ENCODE measurements at places on chromosomes 7 and 10. TPM values are rescaled to one million over a fixed set of nuclear protein-coding genes. Genes with fewer than 3 reads are reported as not detected.

The GRID1 gene
- total RNA-seq = not detected

GRCh38 chr7:30510124-30511075 lies 5.8 kb upstream of the GGCT start:
- DNase-seq = peak; percentile 20

The GTPBP4 gene
- 163 TPM for total RNA-seq

DNA sequence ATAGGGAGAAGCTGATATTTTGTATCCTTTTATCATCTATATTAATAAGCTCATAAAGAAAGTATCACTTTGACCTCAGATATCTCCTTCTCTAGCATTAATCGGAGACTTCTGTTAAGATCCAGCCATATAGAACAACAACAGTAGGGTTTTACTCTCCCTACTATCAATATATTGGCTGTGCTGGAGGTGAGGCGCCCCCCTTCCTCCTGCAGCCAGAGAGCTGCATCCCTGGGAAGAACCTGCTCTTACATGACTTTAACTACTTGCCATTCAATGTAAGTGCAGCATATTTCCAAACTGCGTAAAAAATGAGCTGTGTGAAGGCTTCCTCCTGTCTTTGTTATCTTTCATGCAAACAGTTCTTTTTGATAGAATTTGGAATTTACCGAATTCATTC lies 247.8 kb downstream of the SDK1 start:
- no peak for DNase-seq

DNA sequence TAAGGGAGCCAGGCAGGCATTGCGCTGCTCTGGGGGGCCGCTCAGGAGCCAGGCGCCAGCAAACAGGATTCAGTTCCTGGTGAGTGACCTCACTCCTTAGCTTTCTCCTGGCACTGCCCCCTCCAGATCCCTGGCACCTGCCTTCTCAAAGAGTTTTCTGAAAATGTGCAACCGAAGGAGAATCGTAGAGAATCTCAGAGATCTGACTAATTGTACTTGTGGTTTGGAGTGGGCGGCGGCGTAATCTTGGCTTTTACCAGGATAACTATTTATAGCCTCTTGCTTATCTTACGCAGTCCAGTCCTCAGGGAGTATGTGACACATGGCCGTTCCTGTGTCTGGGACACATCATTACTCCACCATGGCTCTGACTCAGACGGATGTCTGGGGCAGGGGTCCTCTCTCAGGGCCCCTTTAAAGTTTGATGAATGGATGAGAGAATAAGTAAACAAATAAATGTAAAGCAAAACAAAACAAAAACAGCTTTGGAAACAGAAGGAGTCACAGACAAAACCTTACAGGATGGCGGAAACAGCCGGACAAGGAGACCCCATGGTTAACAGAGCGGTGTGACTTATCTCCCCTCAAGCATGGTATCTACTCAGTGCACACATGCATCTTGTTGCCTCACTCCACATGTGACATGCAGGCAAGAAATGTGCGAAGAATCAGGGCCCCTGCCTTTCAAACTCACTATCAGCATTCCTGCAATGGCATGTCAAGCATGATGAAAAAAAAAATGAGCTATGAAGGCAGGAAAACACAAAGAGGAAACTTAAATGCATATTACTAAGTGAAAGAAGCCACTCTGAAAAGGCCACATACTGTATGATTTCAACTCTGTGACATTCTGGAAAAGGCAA lies 99.7 kb downstream of the TNS3 start:
- peak; percentile 19 for DNase-seq

The NKX1-2 gene
- not detected for total RNA-seq

The SRGN gene
- 278 TPM for total RNA-seq

The TDRD1 gene
- 0.24 TPM for total RNA-seq

The ASAH2 gene
- total RNA-seq = 6.6 TPM

- no peak for DNase-seq
Measured at GRCh38 chr10:79137300-79137756, 68.6 kb downstream of the ZMIZ1 start.

The SAP25 gene
- 4.4 TPM for total RNA-seq

- DNase-seq = no peak
Measured at GRCh38 chr10:10293041-10293440, 724.6 kb upstream of the CELF2 start.

DNA sequence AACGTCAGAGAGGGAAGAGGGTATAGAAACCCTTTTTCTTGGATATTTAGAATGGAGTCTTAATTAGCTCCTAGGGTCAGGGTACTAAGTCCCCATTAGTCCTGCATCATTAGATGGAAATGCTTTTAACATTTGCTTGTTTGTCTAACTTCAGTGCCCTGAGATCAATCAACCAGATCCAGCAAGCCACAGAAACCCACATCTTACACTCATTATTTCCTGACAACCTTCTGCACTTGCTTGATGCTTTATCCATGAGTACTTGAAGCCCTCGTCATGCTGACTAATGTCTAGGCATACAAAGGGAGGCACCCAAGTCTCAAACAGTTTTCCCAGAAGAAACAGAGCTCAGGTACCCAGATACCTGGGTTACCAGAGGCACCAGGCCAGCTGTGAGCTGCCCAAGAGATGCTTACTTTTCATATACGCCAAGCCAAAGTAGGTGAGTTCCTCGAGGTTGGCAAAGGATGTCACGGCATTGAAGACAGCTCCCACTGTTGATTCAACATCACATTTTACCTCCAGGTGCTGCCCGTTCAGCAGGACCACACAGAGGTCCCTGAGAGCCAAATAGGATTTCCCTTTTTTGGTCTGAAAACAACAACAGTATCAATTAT lies 42.7 kb downstream of the FRMPD2 start:
- no peak for DNase-seq

Measured in activated naive CD8-positive, alpha-beta T cell treated with anti-CD3 and anti-CD28 coated beads for 36 hours (primary cell).